NCI-H1092 treated with DMSO at 0.1 percent for 48 hours (cell line): ENCODE measurements at places on chromosomes 2 and 18.

GRCh38 chr18:10690366-10690765 is 164.5 kb downstream of the NAPG start:
- no peak for DNase-seq

DNA sequence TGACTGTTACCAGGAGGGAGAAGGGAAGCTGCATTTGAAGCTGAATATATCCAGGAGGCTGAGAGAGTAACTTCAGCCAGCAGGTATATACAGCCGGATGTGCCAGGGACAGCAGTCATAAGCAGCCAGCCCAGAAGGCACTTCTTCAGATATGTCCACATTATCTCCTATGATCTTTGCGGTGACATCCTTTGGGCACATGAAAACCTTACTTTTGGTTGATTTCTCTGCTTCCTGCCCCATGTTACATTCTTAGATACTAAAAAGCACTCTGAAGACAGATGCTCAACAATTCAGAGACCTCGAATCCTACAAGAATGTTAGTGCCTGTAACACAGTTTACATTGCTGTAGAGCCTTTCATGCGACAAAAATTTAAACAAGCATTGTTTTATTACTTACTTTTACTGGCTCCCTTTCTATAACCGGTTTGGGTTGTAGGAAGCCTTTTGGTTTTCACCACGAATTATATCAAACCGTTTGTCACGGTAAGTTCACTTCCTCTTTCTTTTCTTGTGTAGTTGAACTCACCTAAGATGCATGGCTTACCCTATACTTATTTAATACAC is 50.3 kb upstream of the TLK1 start:
- no peak for DNase-seq

DNA sequence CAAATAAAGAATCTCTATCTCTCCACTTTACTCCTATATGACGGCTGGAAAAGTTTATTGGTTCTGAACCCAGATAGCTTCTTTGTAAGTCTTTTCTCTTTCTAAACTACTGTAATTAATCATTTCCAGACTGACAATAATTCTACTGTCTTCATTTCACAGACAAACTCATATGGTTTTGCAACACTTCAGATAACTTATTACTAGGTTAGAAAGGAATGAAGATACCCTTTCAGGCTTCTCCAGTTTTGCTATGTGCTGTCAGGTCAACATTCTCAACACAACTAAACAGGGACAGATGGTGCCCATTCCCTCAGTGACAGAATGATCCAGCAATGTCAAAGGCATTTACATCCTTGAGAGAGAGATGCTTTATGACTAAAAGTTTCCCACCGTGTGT is 198.5 kb upstream of the ITGA4 start:
- DNase-seq = no peak

DNA sequence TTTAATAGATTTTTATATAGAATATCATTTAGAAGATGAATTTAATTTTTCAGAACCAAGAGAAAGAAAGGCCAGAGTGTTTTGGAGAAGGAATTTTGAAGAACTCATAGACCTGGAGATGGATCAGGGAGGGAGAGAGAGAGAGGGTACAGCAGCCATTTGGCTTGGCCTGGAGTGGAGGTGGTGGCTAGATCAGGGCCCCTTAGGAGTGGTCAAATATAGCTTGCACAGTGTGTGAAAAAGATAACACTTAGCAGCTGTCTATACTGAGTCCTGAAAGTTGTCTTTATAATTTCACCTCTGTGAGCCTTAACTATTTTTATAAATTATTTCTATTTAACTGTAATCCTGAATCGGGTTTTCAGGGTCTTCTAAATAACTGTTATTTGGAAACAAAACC is 38.8 kb upstream of the ACYP2 start:
- no peak for DNase-seq

GRCh38 chr2:181462033-181462432 is 4.8 kb downstream of the ITGA4 start:
- DNase-seq = no peak

DNA sequence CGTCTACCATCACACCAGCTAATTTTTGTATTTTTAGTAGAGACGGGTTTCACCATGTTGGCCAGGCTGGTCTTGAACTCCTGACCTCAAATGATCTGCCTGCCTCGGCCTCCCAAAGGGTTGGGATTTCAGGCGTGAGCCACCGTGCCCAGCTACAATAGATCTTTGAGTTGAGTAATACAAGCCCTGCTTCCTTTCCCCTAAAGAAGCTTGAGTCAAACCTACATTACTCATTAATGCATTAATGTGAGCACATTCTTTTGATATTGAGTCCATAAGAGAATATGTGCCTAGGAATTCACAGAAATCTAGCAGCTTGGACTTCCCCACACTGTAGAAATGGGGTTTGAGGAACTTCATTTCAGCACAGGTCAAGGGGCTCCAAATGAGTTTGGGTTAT is 39.6 kb downstream of the PSMG2 start:
- no peak for DNase-seq

GRCh38 chr2:65351234-65351947 is 81.0 kb downstream of the SPRED2 start:
- DNase-seq = no peak

DNA sequence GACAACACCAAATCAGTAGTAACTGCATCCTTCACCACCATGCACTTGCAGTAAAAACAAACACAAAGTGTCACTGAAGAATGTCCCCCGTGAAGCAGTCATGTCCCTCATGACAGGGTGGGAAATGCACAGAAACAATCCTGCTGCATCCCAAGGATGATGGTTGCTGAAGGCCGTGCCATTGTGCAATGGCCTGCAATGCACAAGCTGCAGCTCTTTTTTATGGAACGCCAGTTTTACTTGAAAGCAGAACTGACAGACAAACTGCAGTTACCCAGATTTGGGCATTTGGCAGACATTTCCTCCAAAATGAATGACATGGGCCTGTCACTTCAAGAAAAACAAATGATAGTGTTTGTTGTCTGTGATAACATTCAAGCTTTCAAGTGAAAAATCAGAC is 2.4 kb upstream of the CHST10 start:
- DNase-seq = no peak

DNA sequence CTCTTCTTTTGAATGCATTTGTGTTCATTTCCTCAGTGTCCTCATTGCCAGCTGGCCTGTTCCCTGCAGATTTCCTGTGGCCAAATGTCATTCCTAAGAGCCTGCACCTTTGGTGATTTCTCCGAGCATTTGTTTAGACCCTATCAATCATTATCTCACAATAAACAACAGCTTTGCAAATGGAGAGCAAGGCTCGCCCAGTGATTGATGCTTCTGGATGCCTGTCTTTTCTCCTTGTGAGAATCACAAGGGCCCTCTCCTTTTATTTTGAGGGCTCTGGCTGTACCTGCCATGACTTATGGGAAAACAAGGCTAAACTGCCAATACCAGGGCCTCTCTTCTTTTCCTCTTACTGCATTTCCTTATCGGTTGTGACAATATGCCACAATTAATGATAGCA is 1454.4 kb upstream of the CELF4 start:
- peak; percentile 67 for DNase-seq

GRCh38 chr2:148966438-148966758 is 72.1 kb upstream of the LYPD6B start:
- DNase-seq = peak; percentile 21

GRCh38 chr18:58624011-58624410 is 4.9 kb downstream of the ALPK2 start:
- DNase-seq = no peak

DNA sequence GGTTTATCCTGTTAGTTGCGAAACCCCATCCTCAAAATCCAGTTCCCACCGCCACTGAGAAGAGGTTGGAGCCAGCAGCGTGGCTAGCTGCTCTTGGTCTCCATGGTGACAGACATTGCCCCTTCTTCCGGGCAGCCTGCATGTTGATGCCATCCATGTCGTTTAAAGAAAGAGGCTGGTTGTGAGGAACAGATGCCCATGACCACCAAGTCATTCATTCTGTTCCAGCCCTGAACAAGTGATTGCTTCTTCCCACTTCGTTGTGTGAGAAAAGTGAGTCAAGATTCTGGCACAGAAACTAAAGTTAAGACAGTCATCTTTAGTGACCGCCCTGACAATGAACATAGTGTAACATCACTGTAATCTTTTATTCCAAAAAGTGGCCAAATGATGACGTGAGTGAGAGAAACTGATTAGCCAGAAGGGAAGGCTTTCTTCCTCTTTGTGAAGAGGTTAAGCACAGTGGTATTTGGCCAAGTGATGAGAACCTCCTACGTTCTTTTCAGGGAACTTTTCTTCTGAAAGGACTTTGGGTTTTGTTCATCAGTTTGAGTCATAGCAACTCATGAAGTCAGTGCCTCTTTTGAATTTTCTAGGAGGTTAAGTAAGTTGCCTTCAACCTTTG is 272.5 kb downstream of the GALR1 start:
- DNase-seq = no peak

DNA sequence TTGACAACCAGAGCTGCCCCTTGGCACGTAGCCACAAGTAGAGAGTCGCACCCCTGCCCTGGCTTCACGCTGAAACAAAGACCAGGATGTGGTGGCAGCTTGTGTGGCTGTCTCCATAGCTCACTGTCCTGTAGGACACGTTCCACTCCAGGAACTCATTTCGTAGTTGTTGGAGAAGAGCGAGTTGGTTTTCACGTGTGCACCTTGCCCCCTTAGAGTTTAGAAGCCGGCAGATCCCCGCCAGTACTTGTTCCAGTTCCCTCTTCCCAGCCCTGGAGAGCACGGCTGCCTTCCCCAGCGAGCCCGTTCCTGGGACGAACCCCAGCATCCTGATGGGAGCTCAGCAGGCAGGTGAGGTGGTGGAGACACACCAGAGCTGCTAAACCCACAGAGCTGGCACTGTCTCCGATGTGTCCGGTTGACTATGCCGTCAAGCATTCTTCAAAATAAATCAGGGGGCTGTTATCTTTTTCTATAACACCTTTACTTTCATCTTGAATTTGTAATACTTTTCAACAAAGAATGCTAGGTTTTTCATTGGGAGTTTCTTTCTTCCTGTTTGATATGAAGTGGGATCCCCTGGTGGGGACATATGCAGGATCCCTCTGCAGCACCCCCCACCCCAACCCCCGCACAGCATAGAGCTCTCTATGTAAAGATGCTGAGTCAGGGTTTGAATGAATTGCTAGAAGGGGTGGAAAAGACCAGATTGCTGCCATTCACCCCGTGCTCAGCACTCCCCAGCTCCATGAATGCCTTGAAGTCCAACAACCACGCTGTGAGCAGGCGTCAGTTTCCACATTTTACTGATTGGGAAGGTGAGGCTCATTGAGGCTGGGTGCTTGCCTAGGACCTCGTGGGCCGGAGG is 44.5 kb downstream of the GREB1 start:
- DNase-seq = no peak

DNA sequence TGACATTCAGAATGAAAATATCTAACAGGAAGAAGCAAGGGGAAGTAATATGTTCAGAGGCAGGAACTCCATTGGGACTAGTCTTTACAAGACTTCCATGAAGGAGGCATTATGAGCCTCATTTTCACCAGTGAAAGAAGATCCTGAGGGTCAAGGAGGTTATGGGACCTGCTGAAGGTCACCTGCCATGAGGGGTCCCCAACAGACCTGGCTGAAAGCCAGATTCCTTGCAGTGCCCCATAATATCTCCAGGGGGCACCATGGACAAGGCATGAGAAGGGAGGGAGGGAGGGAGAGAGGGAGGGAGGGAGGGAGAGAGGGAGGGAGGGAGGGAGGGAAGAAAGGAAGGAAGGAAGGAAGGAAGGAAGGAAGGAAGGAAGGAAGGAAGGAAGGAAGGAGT is 27.9 kb downstream of the XDH start:
- DNase-seq = no peak

- DNase-seq = no peak
Measured at GRCh38 chr18:49678440-49678839, 116.6 kb downstream of the LIPG start.

DNA sequence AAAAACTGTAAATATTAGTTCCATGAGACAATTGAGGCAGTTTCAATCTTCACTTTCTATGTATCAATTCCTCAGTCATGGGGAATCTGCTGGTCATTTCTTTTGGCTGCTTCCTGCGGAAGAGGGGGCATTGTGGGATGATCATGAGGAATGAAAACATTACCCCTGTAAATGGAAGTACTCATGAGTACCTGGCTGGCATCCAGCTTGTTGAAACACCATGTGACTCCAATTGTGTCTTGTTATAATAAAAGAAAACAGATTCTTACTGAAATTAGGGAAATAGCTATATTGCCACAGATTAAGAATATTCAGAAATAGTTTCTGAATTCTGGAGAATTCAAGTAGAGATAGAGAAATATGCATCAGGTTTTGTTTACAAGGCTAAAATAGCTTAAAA is 41.6 kb upstream of the GPR39 start:
- no peak for DNase-seq

DNA sequence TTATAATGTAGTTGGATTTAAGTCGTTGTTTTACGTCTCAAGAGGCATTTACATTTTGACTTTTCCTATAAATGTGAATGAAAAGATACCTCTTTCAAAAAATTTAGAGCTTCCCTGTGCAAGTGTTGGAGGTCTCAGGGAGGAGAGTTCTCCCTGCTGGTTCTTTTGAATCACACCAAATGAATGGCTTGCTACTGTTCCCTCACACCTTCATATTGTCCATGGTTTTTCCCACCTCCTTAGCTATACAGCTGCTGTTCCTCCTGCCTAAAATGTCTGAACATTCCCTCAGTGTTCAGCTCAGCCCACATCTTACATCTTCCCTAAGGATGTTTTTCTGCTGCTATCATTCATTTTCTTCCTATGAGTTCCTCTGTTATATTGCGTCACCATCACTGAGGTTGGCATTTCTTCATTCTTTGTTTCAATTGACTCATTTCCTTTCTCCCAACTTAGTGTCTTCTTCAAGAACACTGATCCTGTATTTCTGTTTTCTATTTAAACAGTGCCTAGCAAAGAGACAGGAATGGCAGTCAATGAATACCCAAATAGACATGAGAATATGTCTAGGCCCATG is 46.0 kb downstream of the COX7A2L start:
- no peak for DNase-seq

GRCh38 chr2:109293663-109294062 is 164.7 kb downstream of the SH3RF3 start:
- DNase-seq = no peak

DNA sequence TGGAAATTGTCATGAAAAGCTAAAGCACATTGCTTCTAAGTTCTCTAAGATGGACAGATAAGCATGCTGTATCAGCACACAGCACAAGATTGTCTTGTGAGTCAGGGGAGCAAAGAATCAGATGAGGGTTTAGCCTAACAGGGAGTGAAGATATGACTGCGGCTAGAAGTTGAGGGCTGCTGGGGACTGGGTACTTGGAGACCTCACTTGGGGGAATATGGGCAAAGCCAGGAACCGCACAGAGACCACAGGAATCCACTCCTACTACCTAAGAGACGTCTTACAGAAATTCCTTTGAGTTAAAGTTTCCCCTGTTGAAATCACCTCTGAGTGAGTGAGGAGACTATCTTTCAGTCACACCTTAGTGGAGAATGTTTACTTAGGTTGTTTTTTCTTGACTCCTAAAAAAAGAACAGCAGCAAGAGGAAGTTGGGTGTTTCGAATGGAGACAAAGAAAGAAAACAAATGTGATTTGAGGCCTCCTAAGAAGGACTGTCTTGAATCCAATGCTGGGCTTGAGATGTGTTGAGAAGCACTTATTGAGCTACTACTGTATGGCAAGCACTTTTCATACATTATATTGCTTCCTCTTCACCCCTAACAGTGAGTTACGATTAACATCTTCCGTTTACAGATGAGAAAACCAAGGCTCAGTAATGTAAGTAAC is 100.7 kb downstream of the ANKRD44 start:
- DNase-seq = no peak

- DNase-seq = no peak
Measured at GRCh38 chr2:134674687-134675086, 44.1 kb downstream of the TMEM163 start.
